ENCODE measurements at places on chromosomes 4 and X.

DNA sequence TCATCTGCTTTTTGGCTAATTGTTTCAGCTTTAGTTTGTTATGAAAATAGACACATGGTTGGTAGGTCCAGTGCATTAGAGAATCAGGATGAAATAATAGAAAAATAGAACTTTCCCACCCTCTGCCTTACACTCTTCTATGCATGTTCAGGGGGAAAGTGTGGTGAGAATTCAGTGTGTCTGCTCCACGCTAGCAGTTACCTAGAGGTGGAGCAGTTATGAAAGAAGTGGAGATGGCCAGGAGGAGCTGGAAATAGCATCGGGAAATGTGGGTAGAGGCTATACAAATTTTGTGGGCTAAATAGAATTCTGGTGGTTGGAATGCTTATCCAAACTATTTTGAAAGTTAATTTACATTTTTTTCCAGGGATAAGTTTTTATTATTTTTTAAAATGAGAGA lies 91.4 kb upstream of the MAD2L1 start:
- no peak for DNase-seq

- no peak for DNase-seq
Measured at GRCh38 chrX:72373136-72373535, 67.4 kb upstream of the CITED1 start.

GRCh38 chr4:181181331-181181730 lies 1061.9 kb upstream of the TENM3 start:
- no peak for DNase-seq

DNA sequence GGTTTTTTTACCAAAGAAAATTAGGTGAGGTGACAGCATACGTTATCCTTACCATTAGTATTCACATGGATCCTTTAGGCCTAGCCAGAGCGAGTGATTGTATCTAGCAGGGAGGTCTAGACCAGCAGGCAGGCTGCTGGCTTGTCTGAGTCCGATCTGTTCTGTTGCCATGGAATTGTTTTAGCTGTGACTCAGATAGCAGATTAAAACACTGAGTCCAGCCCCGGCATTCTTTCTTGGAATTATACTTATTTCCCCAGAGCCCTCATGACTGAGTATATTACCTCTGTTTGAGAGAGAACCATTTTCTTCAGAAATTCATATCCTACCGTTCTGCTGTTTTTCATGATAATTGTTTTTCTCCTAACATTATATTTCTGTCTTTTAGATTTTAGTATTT lies 37.4 kb downstream of the OCRL start:
- DNase-seq, result no peak

GRCh38 chr4:127347936-127348335 lies 284.8 kb upstream of the INTU start:
- no peak for DNase-seq

DNA sequence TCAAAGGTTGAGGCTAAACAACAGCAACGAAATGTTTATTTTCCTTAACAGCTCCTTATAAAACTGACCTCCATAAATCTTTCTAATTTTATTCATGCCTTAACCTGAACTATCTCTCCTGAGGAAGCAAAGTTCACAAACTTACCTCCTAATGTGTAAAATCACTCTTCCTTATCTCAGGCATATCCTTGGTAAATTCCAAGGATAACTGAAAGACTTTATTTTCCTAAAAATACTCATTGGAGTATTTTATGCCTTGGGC lies 197.4 kb downstream of the NWD2 start:
- no peak for DNase-seq

DNA sequence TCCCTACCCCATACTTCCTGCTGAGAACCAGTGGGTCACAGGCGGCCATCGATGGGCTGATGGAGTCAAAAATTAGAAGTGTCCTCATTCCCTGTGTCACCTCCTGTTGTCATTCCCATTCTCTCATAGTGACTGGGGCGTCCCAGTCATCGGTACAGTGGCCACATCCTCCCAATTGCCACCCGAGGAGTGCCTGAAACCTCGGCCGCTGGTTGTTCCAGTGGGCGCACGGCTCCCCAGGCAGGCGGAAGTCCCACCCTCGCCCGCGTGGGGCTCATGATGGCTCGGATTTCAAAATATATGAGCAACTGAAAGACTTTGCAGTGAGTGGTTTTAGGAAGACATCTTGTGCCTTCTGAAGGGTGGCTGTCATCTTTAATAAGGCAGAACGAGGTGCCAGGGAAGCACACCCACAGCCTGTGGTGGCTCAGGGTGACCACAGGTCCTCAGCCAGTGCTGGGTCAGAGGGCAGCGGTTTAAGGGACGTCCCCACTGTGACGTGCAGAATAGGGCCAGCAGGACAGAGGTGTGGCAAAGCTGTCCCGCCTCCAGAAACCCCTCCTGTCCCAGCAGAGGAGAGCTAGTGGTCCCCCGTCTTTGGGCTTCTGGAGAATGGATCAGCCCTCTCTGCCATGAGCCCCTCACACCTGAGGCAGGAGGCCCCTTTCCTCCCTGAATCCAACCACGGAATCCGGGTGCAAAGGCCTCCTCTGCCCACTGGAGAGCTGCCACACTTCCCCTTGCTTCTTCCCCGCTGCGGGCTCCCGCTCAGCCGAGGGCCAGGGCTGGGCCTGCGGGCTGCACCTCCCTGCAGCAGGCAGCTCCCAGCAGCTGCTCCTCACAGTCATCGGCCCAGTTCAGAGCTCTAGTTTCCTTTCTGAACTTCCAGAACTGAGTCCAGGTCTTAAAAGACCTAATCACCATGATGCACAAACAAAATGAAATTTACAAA lies 90.4 kb downstream of the ABLIM2 start:
- DNase-seq, result no peak
